ENCODE measurements at places on chromosomes 2 and 18.

- no peak for DNase-seq
These were observed 298.9 kb downstream of the EIPR1 start for GRCh38 chr2:3078684-3079083.

DNA sequence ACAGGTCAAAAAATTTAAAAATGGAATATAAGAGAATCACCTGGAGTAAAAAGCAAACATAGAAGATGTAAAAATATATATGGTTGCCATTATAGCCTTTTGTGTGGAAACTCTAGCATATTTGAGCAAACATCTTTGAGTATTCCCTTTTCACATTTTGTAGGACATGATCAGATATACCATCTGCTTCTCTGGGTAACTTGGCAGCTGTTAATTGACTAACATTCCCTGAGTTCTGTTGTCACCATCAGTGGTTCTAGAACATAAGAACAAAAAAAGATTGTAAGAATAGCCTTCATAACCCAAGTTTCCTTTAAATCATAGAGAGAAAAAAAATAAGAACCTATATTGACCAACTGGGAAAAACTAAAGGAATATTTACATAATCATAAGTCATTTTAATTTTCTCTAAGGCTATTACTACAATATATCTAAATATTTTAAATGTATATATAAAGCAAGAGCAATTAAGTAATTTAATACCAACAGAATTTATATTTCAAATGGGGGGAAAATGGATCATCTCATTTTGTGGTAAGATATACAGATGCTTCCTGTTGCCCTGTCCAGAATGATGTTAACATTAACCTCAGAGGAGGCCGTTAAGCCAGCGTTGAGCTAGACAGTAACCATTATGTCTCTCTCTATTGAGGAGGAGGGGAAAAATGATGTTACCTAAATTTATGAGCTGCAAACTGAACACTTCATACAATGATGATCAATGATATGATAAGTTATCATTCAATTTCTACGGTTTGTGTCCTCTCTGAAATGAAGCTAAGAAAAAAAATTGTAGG is 9.8 kb upstream of the INO80D start:
- no peak for DNase-seq

DNA sequence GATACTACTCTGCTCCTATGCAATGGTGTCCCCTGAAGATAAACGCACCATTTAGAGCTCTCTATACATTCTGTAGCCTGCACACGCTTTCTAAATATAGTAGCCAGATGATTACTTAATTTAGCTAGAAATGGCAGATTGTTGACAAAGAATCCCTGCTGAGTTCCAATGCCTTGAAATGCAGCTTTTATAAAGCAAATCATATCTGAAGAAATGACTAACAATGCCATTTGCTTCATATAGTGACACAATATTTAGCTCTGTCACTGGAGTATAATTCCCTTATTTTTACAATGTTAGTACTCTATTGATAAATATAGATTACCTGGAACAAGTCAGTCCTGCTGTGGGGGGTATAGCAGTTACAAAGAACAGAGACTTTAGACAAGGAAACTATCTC is 166.2 kb downstream of the CDCA7 start:
- no peak for DNase-seq

DNA sequence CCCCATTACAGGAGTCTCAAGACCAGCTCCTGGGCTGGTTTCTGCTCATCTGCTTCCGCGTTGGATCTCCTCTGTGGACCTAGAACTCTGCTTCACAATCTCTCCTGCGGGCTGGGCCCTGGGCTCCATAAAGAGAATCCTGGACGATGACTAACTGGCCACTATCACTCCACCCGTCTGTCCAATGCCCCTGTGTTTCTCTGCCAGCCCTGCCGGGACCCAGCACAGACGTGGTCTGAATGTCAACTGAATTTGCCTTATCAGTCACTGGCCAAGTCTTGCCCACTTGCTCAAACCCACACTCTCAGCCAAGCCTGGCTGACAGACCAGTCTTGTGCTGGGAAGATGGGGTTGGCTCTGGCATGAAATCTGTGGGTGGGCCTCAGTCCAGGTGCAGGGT is 17.4 kb downstream of the KIF3C start:
- no peak for DNase-seq

GRCh38 chr2:98932778-98933343 is 3.2 kb downstream of the CRACDL start:
- no peak for DNase-seq

- DNase-seq, result peak; percentile 85
These were observed 64.0 kb downstream of the INPP4A start for GRCh38 chr2:98508709-98509066.

GRCh38 chr2:174227748-174228147 is 20.6 kb downstream of the OLA1 start:
- no peak for DNase-seq

GRCh38 chr2:234025891-234026401 is 24.6 kb upstream of the SPP2 start:
- DNase-seq, result no peak

- no peak for DNase-seq
These were observed 11.0 kb upstream of the LGALSL start for GRCh38 chr2:64442801-64443429.

- DNase-seq, result no peak
These were observed 24.1 kb upstream of the KANSL1L start for GRCh38 chr2:210195101-210195852.
